ENCODE measurements at places on chromosomes 16 and 17.

DNA sequence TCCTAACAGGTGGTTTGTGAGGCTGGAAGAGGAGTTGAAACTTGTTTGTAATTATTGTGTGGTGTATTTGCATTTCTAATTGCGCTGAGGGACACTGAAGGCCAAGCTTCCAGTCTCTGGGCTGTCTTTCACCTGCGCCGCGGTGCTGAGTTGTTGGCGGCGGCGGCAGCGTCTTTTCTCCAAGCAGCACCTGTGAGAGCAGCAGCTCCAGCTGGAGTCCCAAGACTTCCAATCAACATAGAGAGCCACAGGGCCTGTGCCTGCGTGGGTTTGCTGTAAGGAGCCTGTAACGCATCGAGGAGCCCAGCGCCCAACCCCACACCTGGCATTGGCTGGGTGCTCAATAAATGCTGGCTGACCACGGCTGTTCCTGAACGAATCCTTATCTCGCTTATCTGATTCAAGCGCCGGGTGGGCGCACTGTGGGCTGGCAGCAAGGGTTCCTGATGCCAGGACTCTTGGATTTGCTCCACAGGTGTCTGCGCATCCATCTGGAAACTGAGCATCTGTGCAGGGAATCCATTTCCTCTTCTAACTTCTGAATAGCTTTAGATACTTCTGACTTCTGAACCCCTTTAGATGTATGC lies 138.1 kb downstream of the ASIC2 start:
- no peak for DNase-seq

GRCh38 chr16:83717308-83717707 lies 90.5 kb upstream of the HSBP1 start:
- no peak for DNase-seq

DNA sequence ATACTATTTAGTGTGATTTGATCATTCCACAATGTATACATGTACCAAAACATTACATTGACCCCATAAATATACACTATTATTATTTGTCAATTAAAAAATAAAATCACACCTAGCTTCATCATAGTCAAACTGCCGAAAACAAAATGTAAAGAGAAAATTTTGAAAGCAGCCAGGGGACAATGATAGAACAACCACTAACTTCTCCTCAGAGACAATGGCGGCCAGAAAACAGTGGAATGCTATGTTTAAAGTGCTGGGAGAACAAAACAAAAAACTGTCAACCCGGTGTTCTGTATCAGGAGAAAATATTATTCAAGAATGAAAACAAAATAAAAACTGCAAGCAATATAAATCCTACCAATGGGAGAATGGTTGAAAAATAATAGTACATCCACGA lies 63.2 kb downstream of the METRNL start:
- DNase-seq = no peak

- no peak for DNase-seq
Observed at GRCh38 chr17:83179374-83179773, 100.0 kb downstream of the METRNL start.

GRCh38 chr16:65213866-65214595 lies 92.2 kb upstream of the CDH11 start:
- peak; percentile 36 for DNase-seq

DNA sequence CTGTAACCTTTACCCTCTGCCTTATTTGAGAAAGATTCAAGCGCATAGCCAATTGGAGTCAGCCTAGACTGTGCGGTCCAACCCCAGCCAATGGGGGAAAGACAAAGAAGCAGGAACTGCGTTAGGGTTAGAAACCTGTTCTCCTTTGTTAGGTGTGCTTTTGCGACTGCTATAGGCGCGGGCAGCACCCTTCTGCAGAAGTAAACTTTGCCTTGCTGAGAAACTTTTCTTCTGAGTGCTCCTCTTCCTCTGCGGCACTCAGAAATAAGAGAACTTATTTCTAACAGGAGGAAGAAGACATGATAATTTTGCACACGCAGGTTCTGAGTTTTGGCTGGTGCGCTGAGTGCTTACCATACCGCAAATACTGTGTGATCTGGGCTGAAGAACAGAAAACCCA lies 9.0 kb downstream of the TXNL4B start:
- no peak for DNase-seq
